HAP-1 (cell line): ENCODE measurements at places on chromosomes 12 and 14.

GRCh38 chr14:59438195-59438647 is 27.0 kb downstream of the GPR135 start:
- no peak for DNase-seq

DNA sequence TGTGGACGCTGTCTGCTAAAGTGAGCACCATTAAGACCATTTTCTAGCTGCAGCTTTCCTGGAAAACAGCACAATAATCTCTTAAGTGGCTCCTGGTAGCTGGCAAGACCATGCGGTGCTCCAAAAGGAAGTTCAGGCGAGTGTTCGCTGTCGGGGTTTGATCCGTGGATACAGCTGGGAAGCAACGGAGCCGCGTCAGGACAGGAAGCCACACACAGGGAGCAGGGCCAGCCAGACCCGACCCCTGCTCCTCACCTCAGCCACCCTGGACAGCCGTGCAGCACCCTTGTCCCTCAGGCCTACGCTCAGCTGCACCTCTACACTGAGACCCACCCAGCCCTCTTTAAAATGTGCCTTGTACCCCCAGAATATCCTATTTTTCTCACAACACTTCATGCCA is 19.4 kb downstream of the ZFYVE21 start:
- no peak for DNase-seq

- no peak for DNase-seq
Observed at GRCh38 chr12:78534311-78534710, 330.3 kb upstream of the SYT1 start.

DNA sequence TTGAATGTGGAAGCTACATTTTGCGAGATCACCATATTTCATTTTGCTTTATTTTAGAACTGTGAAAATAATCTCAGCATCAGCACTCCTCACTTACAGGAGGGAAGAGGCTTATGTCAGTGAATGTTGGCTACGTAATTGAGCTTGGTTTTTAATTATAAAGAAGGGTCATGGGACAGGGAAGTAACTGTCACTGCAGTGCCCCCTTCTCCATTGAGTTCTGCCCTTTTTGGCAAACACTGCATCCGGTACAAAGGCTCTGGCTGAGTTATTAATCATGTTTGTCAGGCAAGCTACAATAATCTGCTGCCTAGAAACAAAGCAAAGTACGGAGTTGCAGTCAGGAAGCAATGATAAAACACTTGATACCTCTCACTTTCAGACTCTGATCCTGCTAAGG is 546.7 kb downstream of the SNAPC1 start:
- no peak for DNase-seq

DNA sequence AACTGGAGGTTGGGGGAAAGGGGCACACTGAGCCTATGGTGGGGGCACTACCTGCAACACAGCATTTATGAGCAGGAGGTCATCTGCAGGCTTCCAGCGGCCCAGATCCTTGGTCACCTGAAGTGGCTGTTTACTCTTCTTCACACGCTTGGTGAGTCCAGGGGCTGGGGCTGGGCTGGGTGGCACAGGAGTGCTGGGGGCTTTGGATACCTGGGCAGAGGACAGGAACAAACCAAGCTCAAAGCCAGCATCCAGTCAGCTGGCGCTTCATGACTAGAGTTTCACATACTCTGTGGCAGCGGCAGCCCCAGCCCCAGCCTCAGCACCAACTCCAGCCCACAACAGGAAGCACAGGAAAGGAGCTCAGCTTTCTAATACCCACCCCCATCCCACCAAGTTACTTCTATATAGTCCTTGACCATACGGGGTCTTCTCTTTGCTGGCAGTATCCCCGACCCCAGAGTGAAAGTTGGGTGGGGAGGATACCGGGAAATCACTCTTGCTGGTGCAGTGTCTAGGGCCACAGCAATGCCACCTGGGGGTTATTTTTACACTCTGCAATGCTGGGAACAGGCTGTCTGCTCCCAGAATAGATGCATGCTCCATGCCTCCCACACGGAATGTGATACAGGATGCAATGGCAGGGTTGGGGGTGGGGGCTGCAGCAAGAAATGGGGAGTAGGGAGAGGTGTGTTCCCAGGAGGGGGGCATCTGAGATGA is 3.1 kb downstream of the MCRS1 start:
- DNase-seq, result no peak

DNA sequence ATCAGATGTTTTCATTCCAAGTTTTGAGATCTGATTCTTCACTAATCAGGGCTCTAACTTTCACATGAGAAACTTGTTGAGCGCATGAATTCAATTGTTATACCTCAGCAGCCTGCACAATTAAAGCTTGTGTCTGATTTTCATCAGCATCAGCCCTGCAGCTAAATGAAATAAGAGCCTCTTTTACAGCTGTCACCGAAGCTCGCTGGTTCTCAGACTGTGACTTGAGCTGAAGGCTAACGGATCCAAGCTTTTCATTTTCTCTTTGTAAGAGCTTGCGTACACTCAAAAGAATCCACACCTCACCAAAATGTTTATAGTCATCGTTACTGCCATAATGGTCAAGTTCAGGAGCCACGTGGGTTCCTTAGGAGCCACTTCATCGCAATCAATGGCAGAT is 65.5 kb upstream of the BEGAIN start:
- DNase-seq, result no peak

DNA sequence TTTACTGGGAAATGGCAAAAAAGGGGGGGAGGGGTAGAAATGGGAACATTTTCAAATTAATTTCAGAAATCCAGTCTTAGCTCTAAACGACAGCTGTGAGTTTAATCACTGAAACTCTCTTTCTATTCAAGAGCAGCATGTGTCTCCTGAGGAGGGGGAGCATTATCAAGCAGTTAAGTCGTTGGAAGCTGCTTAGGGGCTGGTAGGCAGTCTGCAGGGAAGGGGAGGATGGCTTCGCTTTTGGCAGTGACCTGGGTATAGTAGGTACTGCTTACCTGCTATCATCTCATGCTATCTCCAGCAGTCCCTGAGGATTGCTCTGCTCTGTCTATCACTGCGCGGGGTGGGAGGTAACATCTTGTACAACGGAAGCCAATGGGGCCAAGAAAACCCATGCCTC is 567.4 kb downstream of the NRXN3 start:
- DNase-seq, result no peak

- no peak for DNase-seq
Observed at GRCh38 chr12:29818916-29819623, 35.3 kb upstream of the TMTC1 start.

GRCh38 chr12:82694276-82694675 is 7.6 kb downstream of the TMTC2 start:
- no peak for DNase-seq

GRCh38 chr12:72236071-72236705 is 36.0 kb upstream of the TRHDE start:
- no peak for DNase-seq

- no peak for DNase-seq
Observed at GRCh38 chr12:66763467-66763866, 84.6 kb upstream of the GRIP1 start.

DNA sequence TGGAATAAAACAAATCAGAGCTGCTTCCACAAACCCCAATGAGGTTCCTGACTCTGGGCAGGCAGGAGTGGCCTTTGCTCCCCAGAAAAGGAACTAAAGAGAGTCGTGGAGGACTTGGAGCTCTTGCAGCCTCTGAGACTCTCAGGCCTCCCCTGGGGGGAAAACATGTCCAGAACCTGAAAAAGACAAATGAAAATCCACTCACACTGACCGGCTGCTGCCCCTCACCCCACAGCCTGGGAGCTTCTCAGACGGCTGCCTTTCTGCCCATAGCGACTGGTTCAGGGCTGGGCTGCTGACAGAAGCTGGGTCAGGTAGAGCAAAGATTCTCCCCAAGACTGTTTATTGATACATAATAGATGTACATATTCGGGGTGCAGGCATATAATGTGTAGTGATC is 356.0 kb downstream of the ADGRD1 start:
- DNase-seq, result no peak

GRCh38 chr12:45415393-45415817 is 199.5 kb downstream of the ANO6 start:
- no peak for DNase-seq

DNA sequence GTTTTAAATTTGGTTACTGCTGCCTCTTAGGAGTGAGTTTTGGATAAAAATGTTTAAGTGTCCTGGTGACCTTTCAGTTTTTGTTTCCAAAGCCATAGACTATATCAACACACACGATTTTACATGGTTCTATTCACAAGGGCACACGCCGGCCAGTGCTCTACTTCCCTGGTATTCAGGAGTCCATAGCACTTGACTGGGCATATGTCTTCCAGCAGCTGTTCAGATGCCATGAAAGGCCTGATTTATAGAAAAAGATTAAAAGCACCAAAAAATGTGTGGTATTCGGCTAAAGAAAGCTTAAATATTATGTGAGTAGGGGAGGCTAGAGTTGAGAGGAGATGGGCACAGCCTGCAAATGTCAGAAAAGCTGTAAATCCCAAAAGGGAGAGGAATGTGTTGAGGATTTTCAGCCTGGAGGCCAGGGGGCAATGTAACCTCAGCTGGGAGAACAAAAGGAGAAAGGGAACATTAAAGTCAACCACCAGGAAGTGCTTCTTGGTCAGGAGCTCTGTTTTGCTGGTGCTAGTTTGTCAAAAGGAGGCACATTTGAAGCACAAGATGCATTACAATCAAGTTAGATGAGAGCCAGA is 478.4 kb downstream of the RAD51B start:
- DNase-seq, result no peak

- DNase-seq, result no peak
Observed at GRCh38 chr12:129101404-129101803, 248.1 kb downstream of the GLT1D1 start.

- no peak for DNase-seq
Observed at GRCh38 chr12:24404086-24404815, 454.8 kb upstream of the SOX5 start.

GRCh38 chr12:18750085-18750484 is 12.2 kb downstream of the CAPZA3 start:
- no peak for DNase-seq

- no peak for DNase-seq
Observed at GRCh38 chr12:1189163-1189562, 198.1 kb downstream of the ERC1 start.

GRCh38 chr12:94841904-94842610 is 161.4 kb downstream of the NDUFA12 start:
- DNase-seq, result no peak
